ENCODE measurements at places on chromosomes 1 and 21.

GRCh38 chr1:84272401-84272800 is 29.1 kb upstream of the SAMD13 start:
- no peak overlapping the region for H3K27ac ChIP-seq
- H3K4me1 ChIP-seq: peaks cover 49% of the 10 kb centered on the region
- no peak for DNase-seq
- H3K4me3 ChIP-seq: no peak overlapping the region

DNA sequence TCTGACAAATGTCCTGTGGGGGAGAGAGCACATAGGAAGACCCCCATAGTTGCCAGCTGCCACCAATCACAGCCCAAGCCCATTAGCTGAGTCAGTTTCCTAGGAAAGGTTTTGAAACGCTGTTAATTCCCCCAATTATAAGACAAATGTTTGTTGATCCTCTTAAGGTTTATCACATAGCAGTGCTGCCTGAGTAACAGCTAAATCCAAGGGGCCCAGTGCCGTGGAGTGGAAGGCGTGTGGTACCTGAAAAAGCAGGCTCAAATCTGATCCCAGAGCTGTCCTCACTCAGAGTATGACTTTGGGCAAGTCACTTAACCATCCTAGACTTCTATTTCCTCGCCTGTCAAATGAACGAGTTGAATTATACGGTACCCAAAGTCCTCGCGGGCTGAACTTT is 69.5 kb downstream of the GRIK3 start:
- no peaks in the 10 kb centered on the region for H3K27me3 ChIP-seq
- no peak overlapping the region for H3K27ac ChIP-seq
- no peak for DNase-seq
- H3K4me3 ChIP-seq: no peak overlapping the region
- H3K36me3 ChIP-seq: no peaks in the 10 kb centered on the region

DNA sequence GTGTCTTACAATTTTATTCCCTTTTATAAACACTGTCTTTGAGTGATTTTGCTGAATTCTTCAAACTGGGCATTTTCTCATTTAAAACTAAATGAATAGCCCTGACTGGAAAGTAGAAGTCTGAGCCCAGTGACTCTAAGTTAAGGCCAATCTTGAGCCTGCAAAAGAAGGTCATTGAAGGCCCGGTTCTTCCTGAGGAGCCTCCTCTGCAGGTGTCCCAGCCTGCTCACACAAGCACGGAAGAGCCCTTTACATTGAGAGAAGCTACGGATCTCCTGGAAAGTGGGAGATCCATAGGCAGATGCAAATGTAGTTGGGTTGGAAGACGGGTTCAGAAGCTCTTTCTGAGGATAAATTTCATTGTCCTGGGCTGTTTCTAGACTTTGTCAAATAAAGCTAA is 3.9 kb downstream of the ZNF678 start:
- no peaks in the 10 kb centered on the region for H3K27me3 ChIP-seq
- H3K4me3 ChIP-seq: no peak overlapping the region
- H3K36me3 ChIP-seq: no peaks in the 10 kb centered on the region
- DNase-seq: no peak

DNA sequence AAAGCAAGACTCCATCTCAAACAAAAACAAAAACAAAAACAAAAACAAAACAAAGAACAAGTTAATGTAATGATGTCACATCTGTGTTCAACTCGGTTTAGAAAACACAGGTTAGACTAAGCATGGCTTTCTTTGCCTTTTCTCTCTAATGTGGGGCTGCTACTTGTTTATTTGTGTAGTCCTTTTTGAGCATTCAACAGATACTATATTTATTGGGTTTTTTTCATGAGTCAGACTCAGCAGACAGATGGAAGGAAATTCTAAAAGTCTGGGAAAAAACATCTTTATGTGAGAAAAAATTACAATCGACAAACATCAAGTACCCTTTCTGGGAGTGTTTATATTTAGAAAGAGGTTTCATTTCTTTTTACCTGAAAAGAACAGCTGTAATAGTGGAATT is 22.3 kb upstream of the OTUD3 start:
- H3K4me1 ChIP-seq: no peaks in the 10 kb centered on the region
- no peak for DNase-seq
- H3K4me3 ChIP-seq: no peak overlapping the region
- H3K27ac ChIP-seq: no peak overlapping the region
- no peaks in the 10 kb centered on the region for H3K36me3 ChIP-seq
- H3K27me3 ChIP-seq: no peaks in the 10 kb centered on the region

- no peak overlapping the region for H3K27ac ChIP-seq
- H3K4me1 ChIP-seq: no peaks in the 10 kb centered on the region
- H3K36me3 ChIP-seq: no peaks in the 10 kb centered on the region
- H3K27me3 ChIP-seq: no peaks in the 10 kb centered on the region
- no peak for DNase-seq
Measured at GRCh38 chr1:242890192-242890741, 364.8 kb downstream of the CEP170 start.

DNA sequence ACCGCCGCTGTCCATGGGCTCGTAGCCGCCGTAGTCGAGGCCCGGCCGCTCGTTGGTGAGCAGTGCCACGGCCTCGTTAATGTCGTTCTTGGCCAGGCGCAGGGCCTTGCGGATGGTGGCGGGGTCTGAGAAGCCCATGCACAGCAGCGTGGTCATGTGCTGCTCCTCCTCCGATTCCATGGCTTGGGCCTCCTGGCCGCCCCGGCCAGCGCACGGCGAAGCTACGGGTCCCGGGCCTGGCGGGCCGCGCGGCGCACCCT is 300 bp downstream of the USP24 start:
- H3K4me3 ChIP-seq: peak overlapping the region; percentile 69
- H3K36me3 ChIP-seq: no peaks in the 10 kb centered on the region
- H3K27me3 ChIP-seq: no peaks in the 10 kb centered on the region
- no peak for DNase-seq
- H3K4me1 ChIP-seq: peaks cover 11% of the 10 kb centered on the region

- no peak overlapping the region for H3K4me3 ChIP-seq
- H3K36me3 ChIP-seq: no peaks in the 10 kb centered on the region
Measured at GRCh38 chr1:198363625-198364151, 176.8 kb downstream of the ATP6V1G3 start.

DNA sequence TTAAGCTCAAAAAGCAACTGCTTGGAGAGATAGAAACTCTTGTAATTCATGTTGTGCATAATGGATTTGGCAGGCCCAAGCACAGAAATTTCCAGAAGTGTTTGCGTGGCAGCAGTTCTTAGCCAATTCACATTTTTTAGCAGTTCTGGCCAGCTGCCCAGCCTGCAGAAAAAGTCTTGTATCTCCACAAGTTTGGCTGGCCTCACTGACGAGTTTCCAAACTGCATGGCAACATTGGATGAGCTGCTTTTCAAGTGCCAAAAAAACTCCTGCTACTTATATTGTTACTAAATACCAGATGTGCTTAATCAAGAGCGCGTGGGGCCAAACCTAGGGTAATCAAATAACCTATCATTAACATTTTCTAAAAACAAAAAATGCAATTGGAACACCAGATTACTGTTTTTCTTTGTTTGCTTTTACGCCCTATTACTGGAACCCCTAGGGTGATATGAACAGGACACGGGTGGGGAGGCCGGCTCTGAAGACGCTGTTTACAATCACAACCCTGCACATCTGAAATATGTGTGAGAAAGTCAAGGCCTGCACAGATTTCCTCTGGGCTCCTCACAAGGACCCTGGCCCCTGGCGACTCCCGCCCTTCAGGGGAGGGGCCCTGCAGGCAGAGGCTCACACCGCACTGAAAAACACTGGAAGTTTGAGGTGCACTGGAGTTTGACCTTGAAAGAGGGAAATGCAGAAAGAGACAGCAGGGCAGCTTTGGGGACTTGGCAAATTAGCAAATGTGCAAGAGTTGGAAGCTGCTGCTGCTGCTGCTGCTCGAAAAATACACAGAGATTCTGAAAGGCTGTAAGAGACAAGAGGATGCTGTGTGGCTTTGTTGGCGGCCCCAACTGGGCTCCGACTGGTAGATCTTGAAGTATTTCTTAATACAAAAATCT is 55.2 kb upstream of the TARBP1 start:
- no peak overlapping the region for H3K4me3 ChIP-seq
- peaks cover 83% of the 10 kb centered on the region for H3K4me1 ChIP-seq
- H3K36me3 ChIP-seq: no peaks in the 10 kb centered on the region
- no peaks in the 10 kb centered on the region for H3K27me3 ChIP-seq
- peak overlapping the region; percentile 87 for H3K27ac ChIP-seq

DNA sequence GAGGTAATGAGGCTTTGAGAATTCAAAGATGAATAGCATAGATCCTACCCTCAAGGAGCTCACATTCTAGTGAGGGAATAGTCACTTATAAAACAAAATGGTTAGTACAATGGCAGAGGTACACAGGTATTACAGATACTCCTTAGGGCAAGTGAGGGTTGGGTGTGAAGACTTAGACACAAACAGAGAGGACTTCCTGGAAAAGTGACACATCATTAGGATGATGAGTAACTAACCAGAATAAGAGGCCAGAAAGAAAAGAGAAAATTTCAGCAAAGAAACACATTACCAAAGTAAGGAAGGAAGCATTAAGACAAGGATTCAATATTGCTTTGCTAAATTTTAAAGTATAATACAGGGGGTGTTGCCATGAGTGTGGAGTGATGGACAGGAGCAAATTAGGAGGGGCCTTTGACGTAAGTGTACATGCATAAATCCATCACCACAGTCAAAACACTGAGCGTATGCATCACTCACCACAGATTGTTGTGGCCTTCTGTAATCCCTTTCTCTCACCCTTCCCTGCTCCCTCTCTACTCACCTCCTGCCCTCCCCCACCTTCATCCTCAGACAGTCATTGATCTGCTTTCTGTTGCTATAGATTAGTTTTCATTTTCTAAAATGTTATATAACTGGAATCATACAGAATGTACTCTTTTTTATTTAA is 7.9 kb downstream of the CD53 start:
- no peaks in the 10 kb centered on the region for H3K36me3 ChIP-seq
- no peak for DNase-seq
- no peaks in the 10 kb centered on the region for H3K27me3 ChIP-seq

DNA sequence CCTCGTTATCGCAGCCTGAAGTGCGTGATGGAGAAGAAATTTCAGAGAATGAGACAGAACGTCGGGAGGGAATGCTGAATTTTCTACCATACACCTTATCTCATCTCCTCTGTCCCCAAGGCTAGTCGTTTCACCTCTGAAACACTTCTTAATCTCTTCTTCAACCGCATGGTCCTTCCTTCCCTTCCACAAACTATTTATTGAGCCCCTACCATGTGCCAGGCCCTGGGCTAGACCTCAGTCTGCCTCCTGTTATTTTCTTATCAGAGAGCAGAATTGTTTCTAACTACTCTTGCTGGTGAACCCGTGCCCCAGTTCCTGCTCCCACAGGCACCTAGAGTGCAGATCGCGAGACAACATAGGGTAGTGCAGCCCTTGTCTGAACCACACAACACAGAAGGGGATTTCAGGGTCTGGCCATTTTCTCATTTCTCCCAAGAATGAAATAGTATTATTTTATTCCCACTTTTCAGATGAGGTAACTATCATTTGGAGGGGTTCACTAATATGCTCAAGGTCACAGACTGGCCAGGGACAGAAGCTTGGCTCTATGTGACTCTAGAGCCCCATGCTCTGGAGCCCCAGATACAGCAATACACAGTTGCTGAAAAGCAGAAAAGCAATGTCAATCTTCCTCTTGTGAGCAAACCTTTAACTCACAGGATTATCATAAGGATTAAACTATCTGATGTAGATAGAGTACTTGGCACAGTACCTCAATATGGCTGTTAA is 598 bp upstream of the ADIPOR1 start:
- H3K4me3 ChIP-seq: peak overlapping the region; percentile 99
- peaks cover 22% of the 10 kb centered on the region for H3K4me1 ChIP-seq
- peak overlapping the region; percentile 97 for H3K27ac ChIP-seq
- peaks cover 30% of the 10 kb centered on the region for H3K36me3 ChIP-seq

- DNase-seq: peak; percentile 97
- no peaks in the 10 kb centered on the region for H3K27me3 ChIP-seq
- peaks cover 15% of the 10 kb centered on the region for H3K4me1 ChIP-seq
- H3K4me3 ChIP-seq: peak within 1 kb of the TSS; percentile 76
- H3K27ac ChIP-seq: peak within 1 kb of the TSS; percentile 83
Measured at GRCh38 chr1:154982897-154983648, at the start of gene FLAD1. Gene FLAD1, plus strand, starts transcription at chr1:154983344. Its CDS starts 351 bp downstream, at chr1:154983695.

- DNase-seq: no peak
- H3K27me3 ChIP-seq: no peaks in the 10 kb centered on the region
- H3K27ac ChIP-seq: no peak overlapping the region
Measured at GRCh38 chr1:5878971-5879370, 113.3 kb downstream of the NPHP4 start.

DNA sequence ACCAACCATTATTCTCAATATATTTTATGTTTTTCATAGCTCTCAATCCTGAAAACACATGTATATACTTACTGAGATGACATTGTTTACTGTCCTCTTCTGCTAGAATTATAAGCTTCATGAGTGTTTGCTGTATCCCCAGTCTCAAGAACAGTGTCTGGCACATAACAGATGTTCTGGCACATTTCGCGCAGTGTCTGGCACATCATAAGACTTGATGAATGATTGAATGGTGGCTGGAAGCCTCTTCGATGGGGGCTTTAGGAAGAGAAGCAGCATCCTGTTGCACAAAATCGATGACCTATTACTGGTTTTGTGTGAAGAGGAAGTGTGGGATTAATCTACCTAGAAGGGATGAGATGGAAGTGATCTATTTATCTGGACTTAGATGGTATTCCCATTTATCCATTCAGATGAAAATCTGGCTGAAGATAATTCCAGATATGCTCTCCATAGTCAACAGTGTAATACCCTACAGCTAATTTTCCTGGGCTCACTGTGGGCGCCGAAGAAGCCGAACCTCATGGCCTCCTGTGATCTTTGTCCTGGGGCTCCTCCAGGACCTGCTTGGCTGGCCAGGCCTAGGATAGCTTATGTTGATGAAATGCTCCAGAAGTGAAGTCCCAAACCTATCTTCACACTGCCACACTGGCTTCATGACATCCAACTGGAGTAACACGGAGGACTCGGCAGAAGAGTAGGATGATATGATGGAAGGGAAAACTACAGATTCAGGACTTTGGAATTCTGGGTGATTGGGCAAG is 26.5 kb downstream of the CD34 start:
- no peaks in the 10 kb centered on the region for H3K27me3 ChIP-seq
- DNase-seq: no peak
- H3K4me1 ChIP-seq: peaks cover 23% of the 10 kb centered on the region
- H3K4me3 ChIP-seq: no peak overlapping the region
- peak overlapping the region; percentile 82 for H3K27ac ChIP-seq

- no peaks in the 10 kb centered on the region for H3K4me1 ChIP-seq
- DNase-seq: no peak
- H3K4me3 ChIP-seq: no peak overlapping the region
- no peaks in the 10 kb centered on the region for H3K36me3 ChIP-seq
- H3K27me3 ChIP-seq: no peaks in the 10 kb centered on the region
Measured at GRCh38 chr1:248613742-248614141, 16.2 kb upstream of the OR2T10 start.

- no peaks in the 10 kb centered on the region for H3K36me3 ChIP-seq
- no peaks in the 10 kb centered on the region for H3K27me3 ChIP-seq
- H3K27ac ChIP-seq: no peak overlapping the region
- peaks cover 13% of the 10 kb centered on the region for H3K4me1 ChIP-seq
Measured at GRCh38 chr1:232142403-232143314, 487.3 kb downstream of the SIPA1L2 start.
